ENCODE measurements at places on chromosomes 4 and X.

- DNase-seq, result no peak
These were observed 97.6 kb downstream of the CPE start for GRCh38 chr4:165476214-165477098.

DNA sequence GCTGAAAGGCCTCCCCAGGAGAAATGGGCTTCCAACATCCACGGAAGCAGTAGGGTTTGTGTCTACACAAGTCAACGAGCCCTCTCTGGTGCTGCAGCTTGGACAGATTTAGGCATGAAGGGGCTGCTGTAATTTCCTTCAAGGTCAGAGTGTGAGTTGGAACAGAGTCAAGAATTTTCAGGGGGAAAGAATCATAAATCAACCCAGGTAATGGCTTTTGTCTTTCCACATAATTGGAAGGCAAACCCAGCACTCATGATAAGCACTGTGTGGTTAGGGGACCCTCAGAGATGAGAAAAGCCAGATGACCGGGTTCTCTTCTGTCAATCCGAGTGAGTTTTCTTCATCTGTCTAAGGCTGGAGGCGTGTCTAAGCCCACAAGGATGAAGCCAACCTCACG is 78.6 kb upstream of the MXRA5 start:
- no peak for DNase-seq

GRCh38 chrX:24266996-24267395 is 46.9 kb downstream of the SUPT20HL2 start:
- no peak for DNase-seq

DNA sequence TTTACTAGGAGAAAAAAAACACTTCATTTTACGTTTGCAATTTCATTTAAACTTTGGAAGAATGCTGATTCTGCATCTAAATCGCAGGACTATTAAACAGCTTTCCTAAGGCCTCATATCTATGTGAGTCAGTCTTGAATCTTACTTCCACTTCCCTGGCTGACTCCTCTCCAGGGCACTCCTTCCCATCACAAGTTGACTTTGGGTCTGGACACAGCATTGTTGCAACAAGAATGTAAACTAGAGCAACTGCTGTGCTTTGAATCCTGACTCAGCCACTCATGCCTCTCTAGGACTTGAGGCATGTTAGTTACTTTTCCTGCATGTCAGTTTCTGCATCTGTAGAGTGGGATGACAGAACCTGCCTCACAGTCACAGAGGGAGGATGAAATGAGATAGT is 413.8 kb downstream of the FAT4 start:
- DNase-seq, result no peak

GRCh38 chrX:140273921-140274320 is 230.9 kb downstream of the SOX3 start:
- no peak for DNase-seq

- DNase-seq, result no peak
These were observed 189.2 kb upstream of the GK2 start for GRCh38 chr4:79597266-79597665.

DNA sequence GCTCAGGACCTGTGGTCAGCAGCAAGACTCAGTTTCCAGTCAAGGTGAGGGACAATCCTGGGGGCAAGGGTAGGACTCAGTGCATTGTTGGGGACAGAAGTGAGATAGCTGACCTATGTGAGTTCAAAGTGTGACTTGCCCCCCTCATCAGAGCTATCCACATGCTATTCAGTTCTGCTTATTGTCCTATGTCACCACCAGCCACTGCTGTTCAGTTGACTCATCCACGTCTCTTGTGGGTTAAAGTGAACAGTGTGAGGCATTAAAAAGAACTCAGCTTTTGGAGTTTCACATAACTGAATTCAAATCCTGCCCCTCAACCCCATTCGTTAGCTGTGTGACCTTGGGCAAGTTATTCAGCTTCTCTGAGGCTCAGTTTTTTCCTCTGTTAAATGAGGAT is 4.4 kb upstream of the APLN start:
- no peak for DNase-seq
